ENCODE measurements at places on chromosomes 1 and 21.

GRCh38 chr1:234851450-234852438, 241.8 kb upstream of the IRF2BP2 start:
- no peak for DNase-seq

- no peak for DNase-seq
These were observed 37.4 kb upstream of the ZBTB40 start for GRCh38 chr1:22414244-22414751.

DNA sequence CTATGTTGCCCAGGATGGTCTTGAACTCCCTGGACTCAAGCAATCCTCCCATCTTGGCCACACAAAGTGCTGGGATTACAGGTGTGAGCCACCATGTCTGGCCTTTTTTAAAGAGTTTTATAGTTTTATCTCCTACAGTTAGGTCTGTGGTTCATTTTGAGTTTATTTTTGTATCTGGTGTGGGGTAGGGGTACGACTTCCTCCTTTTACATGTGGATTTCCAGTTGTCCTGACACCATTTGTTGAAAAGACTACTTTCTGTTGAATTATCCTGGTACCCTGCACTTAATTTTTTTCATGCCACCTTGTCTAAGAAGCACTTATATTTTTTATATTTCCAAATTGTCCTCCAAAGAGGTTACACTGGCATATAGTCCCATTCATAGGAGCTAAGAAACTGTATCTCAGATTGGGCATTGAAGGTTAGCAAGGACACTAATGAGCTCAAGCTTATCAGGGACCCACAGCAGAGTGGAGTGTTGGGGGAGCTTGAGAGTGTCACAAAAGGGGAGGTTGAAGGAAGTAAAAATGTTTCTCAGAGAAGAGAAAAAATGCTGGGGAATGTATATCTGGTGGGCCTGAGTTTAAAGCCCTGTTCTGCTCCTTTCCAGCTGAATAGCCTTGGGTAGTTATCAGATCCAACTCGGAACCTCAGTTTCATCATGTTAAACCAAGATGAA, 23.4 kb upstream of the MEF2D start:
- DNase-seq = no peak

DNA sequence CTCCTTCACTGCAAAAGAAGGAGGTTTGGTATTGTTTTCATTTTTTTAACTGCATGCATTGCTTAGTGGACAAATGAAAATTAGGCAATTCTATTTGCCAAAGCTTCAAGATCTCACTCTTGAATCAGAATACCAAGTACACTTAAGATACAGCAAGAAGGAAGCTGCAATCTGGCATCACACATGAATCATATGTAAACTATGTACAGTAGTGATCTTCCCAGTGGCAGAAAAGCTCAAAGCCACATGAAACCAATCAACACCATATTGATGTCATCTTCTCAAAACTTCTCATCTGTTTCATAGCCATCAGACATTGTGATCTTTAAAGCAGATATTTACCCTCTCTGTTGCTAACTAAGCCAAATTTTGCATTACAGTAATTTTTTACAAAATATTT, 550.1 kb downstream of the LTN1 start:
- DNase-seq = no peak
